ENCODE measurements at places on chromosomes 7 and 10.

DNA sequence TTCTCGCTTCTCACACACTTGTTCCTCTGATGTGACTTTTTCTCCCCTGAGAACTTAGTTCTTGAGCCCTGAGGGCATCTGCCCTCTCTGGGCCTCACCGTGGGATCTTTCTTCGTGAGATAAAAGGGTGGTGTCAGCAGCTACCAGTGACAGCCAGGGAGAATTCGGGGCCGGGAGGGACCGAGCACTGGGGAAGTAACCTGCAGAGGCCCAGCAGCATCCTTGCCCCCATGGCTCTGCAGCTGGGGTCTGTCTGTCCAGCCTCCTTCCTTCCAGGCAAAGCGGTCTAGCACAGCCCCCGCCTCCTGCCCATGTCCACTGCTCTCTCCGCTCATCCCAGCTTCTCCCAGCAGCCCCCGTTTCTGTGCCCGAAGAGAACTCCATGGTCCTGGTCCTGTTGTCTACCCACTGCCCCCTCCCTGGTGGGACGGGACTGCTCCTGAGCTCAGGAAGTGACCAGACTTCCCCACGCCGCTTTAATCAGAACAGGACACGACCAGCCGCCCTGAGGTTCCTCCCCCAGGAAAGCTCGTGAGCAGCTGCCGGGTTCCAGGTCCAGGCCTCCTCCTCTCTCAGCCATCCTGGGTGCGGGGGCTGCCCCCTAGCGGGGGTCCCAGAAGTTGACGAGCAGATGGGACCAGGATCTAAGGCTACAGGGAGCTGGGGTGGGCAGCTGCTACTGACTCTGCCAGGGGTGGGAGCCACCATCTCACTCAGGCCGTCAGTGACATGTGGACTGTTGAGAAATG lies 187.5 kb downstream of the WDR37 start:
- no peak for DNase-seq

- DNase-seq, result no peak
These were observed 75.3 kb downstream of the JMJD1C start for GRCh38 chr10:63390521-63390920.

DNA sequence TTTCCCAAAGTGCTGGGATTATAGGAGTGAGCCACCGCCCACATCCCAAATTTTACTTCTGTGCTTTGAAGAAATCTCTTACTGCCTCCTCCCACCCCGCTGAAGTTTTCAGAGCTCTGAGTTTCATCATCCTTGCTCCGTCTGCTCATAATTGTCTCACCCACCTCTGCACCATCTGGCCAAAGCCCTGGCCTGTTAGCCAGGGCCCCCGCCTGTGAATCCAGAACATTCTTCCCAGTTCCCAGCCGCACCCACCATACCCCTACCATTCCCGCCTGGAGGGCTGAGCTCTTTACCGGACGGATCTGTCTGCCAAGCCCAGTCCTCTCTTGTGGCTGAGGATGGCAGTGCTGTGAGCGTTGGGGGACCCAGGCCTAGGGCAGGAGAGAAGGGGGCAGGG lies 14.5 kb downstream of the SSC4D start:
- no peak for DNase-seq

DNA sequence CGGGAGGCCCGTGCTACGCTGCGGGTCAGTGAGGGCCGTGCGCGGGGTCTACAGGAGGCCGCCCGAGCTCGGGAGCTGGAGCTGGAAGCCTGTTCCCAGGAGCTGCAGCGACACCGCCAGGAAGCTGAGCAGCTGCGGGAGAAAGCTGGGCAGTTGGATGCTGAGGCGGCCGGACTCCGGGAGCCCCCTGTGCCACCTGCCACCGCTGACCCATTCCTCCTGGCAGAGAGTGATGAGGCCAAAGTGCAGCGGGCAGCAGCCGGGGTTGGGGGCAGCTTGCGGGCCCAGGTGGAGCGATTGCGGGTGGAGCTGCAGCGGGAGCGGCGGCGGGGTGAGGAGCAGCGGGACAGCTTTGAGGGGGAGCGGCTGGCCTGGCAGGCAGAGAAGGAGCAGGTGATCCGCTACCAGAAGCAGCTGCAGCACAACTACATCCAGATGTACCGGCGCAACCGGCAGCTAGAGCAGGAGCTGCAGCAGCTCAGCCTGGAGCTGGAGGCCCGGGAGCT lies 7.0 kb downstream of the LZTS2 start:
- no peak for DNase-seq

DNA sequence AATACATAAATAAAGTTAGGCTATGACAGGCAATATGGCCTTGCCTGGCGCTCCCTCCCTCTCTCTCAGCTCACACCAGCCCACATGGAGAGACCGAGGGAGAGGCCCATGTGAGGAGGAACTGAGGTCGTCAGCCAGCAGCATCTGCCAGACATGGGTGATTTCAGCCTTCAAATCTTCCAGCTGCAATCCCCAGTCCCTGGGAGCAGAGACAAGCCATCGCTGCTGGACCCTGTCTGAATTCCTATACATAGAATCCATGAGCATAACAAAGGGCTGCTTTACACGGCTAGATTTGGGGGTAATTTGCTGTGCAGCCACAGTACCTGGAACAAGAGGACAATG lies 35.6 kb downstream of the ANKRD16 start:
- no peak for DNase-seq

All from NCI-H1930 (cell line).